NCI-H1930 (cell line): ENCODE measurements at places on chromosomes 2 and 18.

- no peak for DNase-seq
These were observed 833.1 kb upstream of the CRIM1 start for GRCh38 chr2:35522450-35522849.

GRCh38 chr2:54084600-54084999 is 30.8 kb upstream of the ACYP2 start:
- no peak for DNase-seq

- peak; percentile 74 for DNase-seq
These were observed 62.5 kb downstream of the RELCH start for GRCh38 chr18:62249478-62250097.

- no peak for DNase-seq
These were observed 242.2 kb upstream of the FANCL start for GRCh38 chr2:58483307-58483706.

- DNase-seq: no peak
These were observed 122.9 kb downstream of the GLI2 start for GRCh38 chr2:120858361-120859106.

DNA sequence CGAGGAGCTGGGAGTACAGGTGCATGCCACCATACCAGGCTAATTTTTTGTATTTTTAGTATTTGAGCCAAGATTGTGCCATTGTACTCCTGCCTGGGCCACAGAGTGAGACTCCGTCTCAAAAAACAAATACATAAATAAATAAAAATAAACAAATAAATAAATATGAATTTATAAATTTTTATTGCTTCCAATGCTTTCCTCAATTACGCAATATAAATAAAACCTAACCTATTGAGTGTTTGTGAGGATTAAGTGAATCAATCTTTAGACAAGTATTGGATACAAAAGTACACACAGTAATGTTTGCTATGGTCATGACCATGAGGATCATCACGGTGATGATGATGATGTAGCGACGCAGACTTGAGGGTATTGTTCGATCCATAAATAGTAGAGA is 257.4 kb downstream of the ASXL3 start:
- DNase-seq: no peak
